ENCODE measurements at places on chromosomes 5 and 9.

DNA sequence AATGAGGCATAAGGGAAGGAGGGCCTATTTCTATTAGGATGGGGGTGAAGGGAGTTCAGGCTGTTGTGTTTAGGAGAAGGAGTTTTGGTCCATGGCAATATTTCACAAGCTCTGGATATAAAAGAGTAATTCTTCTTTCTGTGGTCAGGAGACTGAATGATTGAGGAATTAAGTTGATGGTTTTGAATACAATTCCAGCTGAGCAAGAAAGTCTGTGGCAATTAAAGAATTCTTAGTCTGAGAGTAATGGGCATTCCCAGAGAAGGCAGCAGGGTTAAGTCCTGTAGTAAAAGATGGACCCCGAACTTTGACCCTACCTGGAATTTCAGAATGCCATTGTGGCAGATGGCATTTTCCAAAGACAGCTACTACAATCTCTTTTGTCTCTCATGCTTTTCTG, 202.6 kb downstream of the TLE4 start:
- no peaks in the 10 kb centered on the region for H3K4me1 ChIP-seq
- no peak for DNase-seq
- no peak overlapping the region for H3K27ac ChIP-seq
- no peaks in the 10 kb centered on the region for H3K36me3 ChIP-seq

GRCh38 chr5:53350991-53351770, 129.2 kb upstream of the FST start:
- H3K27ac ChIP-seq, result no peak overlapping the region
- no peaks in the 10 kb centered on the region for H3K27me3 ChIP-seq
- DNase-seq, result no peak
- no peaks in the 10 kb centered on the region for H3K36me3 ChIP-seq
- no peaks in the 10 kb centered on the region for H3K4me1 ChIP-seq

DNA sequence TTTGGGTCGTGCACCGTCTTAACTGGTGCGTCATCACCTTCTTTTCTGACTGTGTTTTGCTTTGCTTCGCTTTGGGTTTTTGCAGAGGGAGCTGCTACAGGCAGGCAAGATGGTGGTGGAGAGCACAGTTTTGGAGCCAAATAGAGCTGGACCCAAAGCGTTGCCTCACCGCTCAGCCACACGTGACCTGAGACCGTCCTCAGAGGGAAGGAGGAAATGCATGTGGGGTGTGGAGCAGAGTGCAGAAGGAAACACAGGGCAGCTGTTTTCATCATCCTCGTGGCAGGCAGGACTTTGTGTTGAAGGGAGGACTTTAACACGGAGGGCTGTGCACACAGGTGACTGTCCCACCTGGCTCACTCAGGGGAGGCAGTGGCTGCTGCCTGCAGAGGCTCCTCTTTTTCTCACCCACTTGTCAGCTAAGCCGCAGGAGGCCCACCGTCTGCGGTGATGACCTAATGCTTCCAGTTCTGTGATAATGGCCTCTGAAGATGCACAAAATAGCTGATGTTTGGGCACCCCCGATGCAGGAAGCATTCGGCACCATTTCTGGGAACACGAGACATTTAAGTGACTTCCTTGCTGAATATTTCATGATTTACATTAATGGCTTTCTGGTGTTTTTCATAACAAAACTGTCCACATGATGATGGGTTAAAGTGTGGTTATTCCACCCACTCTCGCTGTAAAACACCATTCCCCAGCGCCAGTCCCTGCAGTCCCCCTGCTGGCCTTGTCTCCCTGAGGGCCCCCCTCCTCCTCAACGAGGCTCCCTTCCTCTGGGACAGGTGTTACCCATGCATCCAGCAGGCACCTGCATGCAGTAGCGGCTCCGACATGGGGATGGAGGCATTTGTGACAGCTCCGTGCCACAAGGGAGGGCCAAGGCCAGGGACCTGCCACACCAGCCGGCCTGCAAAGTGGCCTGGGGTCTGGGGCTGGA, 12.4 kb upstream of the UBAC1 start:
- peak; percentile 43 for DNase-seq
- H3K36me3 ChIP-seq, result no peaks in the 10 kb centered on the region
- H3K27ac ChIP-seq, result no peak overlapping the region
- H3K4me1 ChIP-seq, result peaks cover 31% of the 10 kb centered on the region
- no peak overlapping the region for H3K4me3 ChIP-seq
- H3K27me3 ChIP-seq, result peaks cover 2% of the 10 kb centered on the region

DNA sequence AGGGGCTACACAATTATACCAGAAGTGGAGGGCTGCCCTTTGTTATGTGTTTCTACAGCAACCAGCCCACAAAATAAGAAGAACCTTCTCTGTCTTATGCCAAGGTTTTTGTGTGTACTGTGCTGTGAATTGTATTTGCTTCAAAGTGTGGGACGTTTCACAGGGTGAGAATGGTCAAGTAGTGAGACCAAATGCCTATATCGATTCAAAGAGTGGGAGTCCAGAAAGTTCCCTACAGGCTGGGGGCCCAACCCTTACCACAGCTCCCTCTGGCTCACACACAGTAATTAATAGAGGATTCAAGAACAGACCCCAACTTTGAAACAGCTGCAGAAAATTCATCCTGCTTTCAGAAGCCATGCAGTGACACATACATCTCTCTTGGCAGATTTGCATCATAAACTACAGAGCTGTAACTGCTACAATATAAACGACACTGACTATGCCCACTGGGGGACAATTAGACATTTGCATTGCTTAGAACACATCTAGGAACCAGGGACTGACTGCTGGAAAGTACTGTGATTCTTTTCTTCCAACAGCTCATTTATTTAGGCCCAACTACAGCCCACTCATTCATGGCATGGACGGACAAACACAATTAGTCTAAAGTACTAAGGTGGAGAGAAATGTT, 12.8 kb downstream of the ENC1 start:
- peaks cover 30% of the 10 kb centered on the region for H3K36me3 ChIP-seq
- H3K27me3 ChIP-seq, result no peaks in the 10 kb centered on the region
- H3K27ac ChIP-seq, result peak overlapping the region; percentile 47
- peak; percentile 41 for DNase-seq
- peaks cover 51% of the 10 kb centered on the region for H3K4me1 ChIP-seq
- H3K4me3 ChIP-seq, result no peak overlapping the region

DNA sequence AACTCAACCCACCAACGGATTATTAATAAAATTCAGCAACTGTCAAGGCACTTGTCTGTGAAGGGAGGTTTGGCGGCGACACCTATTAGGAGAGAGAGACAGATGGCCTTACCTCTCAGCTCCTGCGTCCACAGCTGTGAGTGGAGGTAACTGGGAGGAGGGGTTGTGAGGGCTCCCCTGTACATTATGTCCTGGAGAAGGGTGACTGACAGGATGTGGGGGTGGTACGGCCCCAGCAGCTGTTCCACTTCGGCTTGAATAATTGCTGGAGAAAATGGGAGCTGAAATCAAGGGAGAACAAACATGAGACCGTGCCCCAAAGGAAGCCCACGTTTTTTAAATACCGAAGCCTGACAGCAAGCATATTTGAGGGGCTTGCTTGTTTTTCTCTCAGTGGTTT, 353.5 kb upstream of the RFX3 start:
- H3K27me3 ChIP-seq, result no peaks in the 10 kb centered on the region
- peaks cover 5% of the 10 kb centered on the region for H3K4me1 ChIP-seq
- H3K36me3 ChIP-seq, result no peaks in the 10 kb centered on the region
- no peak overlapping the region for H3K27ac ChIP-seq
- no peak overlapping the region for H3K4me3 ChIP-seq
- no peak for DNase-seq

DNA sequence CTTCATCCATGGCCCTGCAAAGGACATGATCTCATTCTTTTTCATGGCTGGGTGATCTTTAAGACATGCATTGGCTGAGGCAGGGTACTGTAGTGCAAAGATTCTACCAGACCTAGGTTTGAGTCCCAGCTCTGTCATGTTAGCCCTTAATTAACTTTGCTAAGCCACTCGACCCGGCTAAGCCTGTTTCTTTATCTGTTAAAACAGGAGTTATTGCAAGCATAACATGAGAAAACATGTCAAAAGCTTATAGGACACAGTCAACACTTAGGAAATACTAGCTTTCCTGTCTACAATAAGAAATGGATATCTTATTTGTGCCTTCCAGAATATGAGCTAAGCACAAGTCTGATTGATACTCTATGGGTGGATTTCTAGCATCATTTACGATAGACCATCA, 92.6 kb downstream of the RASEF start:
- H3K27me3 ChIP-seq, result no peaks in the 10 kb centered on the region
- no peak overlapping the region for H3K27ac ChIP-seq
- H3K36me3 ChIP-seq, result no peaks in the 10 kb centered on the region
- H3K4me3 ChIP-seq, result no peak overlapping the region
- no peaks in the 10 kb centered on the region for H3K4me1 ChIP-seq
- DNase-seq, result no peak

DNA sequence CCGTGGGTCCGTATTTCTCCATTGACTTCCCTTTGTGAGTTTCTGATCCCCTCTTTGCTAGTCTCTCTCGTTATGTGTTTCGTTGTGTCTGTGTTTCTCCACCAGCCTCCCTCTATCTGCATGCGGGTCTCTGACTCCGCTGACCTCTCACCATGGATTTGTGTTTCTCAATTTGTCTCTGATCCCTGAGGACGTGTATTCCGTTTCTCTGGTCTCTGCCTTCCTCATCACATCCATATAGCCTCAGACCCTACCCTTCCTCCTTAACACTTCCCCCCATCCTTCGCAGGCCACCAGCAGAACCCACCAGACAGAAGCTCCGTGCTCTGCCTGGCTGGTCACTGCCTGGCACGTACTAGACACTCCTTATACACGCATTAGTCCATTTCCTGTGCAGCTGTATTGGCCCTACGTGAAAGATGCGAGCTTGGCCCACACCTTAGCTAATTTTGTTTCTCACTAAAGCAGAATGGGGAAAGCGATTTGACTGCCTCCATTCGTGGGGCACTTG, 631 bp downstream of the B4GALT7 start:
- DNase-seq, result peak; percentile 46
- peaks cover 16% of the 10 kb centered on the region for H3K36me3 ChIP-seq
- no peaks in the 10 kb centered on the region for H3K27me3 ChIP-seq
- peaks cover 8% of the 10 kb centered on the region for H3K4me1 ChIP-seq
- peak overlapping the region; percentile 81 for H3K4me3 ChIP-seq

GRCh38 chr9:33306037-33306436, 15.7 kb downstream of the NFX1 start:
- H3K4me3 ChIP-seq, result no peak overlapping the region
- no peaks in the 10 kb centered on the region for H3K27me3 ChIP-seq
- H3K36me3 ChIP-seq, result peaks cover 75% of the 10 kb centered on the region
- no peaks in the 10 kb centered on the region for H3K4me1 ChIP-seq
- H3K27ac ChIP-seq, result no peak overlapping the region
- DNase-seq, result no peak

DNA sequence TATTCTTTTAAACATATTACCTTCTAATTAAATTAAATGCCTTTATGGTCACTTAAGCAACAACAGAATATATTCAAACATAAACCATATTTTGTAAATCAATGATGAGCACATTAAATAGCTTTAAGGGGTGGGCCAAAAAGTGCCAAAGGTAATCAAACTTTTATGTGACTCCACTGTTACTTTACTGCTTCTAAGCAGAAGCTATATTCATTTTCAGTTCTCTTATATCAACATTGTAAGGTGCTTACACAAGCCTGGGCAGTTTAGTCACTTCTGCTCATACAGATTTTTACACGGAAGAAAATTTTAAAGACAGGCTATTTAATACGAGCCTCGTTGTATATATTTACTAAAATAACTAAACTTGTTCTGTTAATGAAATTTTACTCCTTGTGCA, 29.9 kb downstream of the RFX3 start:
- H3K36me3 ChIP-seq, result no peaks in the 10 kb centered on the region
- H3K27me3 ChIP-seq, result no peaks in the 10 kb centered on the region
- H3K27ac ChIP-seq, result no peak overlapping the region
- no peak overlapping the region for H3K4me3 ChIP-seq
- DNase-seq, result no peak
- no peaks in the 10 kb centered on the region for H3K4me1 ChIP-seq

- H3K27ac ChIP-seq, result no peak overlapping the region
- H3K4me3 ChIP-seq, result no peak overlapping the region
- no peak for DNase-seq
- peaks cover 3% of the 10 kb centered on the region for H3K27me3 ChIP-seq
- H3K36me3 ChIP-seq, result no peaks in the 10 kb centered on the region
Measured at GRCh38 chr9:84846906-84847305, 177.4 kb downstream of the NTRK2 start.

GRCh38 chr9:33628865-33629410, 104.9 kb downstream of the ANKRD18B start:
- peaks cover under 1% of the 10 kb centered on the region for H3K27me3 ChIP-seq
- DNase-seq, result no peak
- H3K4me3 ChIP-seq, result no peak overlapping the region
- H3K4me1 ChIP-seq, result peaks cover 5% of the 10 kb centered on the region
- H3K27ac ChIP-seq, result no peak overlapping the region

- H3K27ac ChIP-seq, result peak overlapping the region; percentile 13
- peaks cover 32% of the 10 kb centered on the region for H3K36me3 ChIP-seq
- H3K4me3 ChIP-seq, result no peak overlapping the region
- no peaks in the 10 kb centered on the region for H3K27me3 ChIP-seq
- peak; percentile 61 for DNase-seq
- peaks cover 34% of the 10 kb centered on the region for H3K4me1 ChIP-seq
Measured at GRCh38 chr5:150517272-150518152, 9.6 kb downstream of the NDST1 start.

DNA sequence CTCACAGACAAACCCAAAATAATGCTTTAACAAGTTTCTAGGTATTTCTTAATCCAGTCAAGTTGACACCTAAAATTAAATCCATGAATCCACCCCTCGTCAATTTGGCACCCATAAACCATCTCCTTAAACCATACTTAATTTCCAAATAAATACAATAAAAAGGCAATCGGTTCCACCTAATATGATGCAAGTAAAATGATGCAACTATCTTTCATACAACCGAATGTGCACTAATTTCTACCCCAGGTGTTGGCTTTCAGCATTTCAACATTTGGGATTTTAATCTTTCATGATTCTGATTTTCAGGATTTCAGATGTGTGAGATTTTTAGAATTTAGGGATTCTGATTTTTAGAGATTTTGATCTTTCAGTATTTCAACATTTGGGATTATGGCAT, 17.3 kb downstream of the PRKAA1 start:
- no peak overlapping the region for H3K4me3 ChIP-seq
- no peaks in the 10 kb centered on the region for H3K4me1 ChIP-seq
- no peak overlapping the region for H3K27ac ChIP-seq
- no peak for DNase-seq
- H3K27me3 ChIP-seq, result no peaks in the 10 kb centered on the region

GRCh38 chr5:58739051-58739450, 156.2 kb downstream of the RAB3C start:
- no peaks in the 10 kb centered on the region for H3K4me1 ChIP-seq
- H3K36me3 ChIP-seq, result no peaks in the 10 kb centered on the region
- H3K27me3 ChIP-seq, result no peaks in the 10 kb centered on the region
- DNase-seq, result no peak
- no peak overlapping the region for H3K4me3 ChIP-seq
